ENCODE measurements at places on chromosomes 3 and 15.

GRCh38 chr3:71502066-71502625 is 81.4 kb downstream of the FOXP1 start:
- DNase-seq: peak; percentile 49

DNA sequence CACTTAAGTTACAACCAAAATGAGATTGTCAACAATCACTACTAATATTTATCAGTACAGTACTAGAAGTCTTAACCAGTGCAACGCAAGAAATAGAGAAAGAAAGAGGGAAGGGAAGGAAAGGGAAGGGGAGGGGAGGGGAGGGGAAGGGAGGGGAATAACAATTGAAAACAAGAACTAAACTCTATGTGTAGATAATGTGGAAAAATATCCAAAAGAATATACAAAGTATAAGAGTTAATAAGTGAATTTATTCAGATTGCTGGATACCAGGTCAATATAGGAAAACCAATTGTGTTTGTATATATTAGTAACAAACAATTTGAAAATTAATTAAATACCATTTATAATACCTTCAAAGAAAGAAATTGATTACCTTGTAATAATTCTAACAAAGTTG is 10.7 kb downstream of the ATP13A5 start:
- DNase-seq: no peak

GRCh38 chr15:94478763-94479162 is 247.4 kb downstream of the MCTP2 start:
- DNase-seq: peak; percentile 18

GRCh38 chr3:83670416-83670815 is 1288.4 kb upstream of the CADM2 start:
- no peak for DNase-seq

DNA sequence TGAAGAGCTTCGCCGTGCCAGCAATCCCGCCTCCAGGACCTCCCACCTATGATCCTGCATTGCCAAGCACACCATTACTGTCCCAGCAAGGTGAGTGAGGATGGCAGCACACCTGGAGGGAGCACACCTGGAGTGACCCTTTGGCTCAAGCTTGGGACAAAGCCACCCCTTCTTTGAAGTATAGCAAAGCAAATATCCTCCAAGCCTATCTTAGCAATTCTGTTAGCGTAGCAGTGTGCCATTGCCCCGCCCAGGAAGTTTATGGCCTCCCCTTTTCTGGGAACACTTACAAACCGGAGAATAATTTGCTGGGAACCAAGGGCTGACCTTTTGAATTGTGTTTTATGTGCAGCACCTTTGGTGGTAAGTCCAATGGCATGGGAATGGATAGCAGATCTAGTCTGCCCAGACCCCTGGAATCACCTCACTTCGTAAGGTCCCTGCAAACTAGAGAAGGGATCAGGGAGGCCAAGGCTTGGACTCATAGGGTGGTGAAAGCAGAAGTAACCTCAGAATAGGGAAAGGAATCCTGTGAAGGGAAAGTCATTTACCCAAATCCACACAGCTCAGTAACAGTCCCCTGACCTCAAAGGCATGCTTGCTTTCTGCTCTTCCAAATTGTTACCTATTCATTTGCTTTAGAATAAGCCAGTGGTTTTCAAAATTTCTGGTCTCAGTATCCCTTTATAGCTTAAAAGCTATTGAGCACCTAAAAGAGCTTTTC is 70.1 kb downstream of the HCN4 start:
- DNase-seq: no peak

GRCh38 chr3:72658466-72659100 is 189.7 kb downstream of the SHQ1 start:
- DNase-seq: no peak

GRCh38 chr3:59809016-59809415 is 759.2 kb upstream of the CFAP20DC start:
- DNase-seq: no peak

- DNase-seq: no peak
These were observed at the start of gene P2RY14 for GRCh38 chr3:151278230-151278629. Gene P2RY14, minus strand, starts transcription at chr3:151278542. Its CDS starts 64,226 bp downstream, at chr3:151214316.

DNA sequence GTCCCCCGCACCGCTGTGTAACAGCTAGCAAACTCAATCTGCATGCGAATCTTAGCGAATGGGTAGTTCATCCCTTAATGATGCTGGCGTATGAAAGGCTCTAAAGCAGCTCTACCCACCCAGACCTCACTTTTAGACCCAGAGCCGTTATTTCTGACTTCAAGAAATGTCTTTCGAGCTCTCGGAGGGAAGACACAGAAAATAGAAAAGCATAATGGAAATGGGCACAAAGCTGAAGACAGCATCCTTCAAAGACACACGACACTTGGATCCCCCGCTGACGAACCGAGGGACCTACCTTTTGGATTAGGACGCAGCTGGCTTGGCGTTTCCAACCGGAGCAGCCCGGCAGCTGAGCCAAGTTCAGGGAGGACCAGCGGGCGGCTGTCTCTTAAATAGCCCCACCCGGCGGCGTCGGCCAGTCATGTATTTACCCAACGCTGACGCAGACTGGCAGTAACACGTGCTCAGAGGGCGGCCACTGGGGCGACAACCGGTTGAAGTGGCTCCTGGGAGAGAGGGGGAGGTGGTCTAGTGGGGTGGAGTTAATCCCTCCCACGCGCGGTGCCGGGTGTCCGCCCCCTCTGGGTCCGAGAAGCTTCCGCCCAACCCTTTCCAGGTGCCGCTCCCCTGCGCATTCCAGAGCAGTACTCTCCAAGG is 1.5 kb downstream of the CCK start:
- no peak for DNase-seq

- no peak for DNase-seq
These were observed 54.9 kb downstream of the TRIM71 start for GRCh38 chr3:32872487-32873382.

DNA sequence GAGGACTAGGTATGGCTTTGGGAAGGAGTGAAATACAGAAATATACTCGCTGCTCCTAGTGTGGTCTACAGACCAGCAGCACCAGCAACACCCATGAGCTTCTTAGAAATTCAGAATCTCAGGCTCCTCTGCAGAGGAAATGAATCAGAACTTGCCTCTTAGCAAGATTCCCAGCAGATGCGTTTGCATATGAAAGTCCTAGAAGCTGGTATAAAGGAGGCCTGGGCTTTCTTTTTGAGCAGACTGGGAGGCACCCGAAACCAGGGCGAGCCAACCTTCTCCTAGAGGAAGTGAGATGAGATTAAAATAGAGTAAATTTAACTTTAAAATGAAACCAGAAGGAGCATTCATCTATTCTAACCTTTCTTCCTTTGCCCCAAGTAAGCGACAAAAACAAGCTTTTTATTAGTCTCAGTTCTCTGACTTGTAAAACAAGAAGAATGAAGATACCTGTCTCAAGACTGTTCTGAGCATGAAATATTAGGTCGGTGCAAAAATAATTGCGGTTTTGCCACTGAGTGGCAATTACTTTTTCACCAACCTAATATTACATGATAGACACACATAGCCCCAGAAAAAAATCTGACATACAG is 140.0 kb downstream of the PDZRN3 start:
- no peak for DNase-seq

DNA sequence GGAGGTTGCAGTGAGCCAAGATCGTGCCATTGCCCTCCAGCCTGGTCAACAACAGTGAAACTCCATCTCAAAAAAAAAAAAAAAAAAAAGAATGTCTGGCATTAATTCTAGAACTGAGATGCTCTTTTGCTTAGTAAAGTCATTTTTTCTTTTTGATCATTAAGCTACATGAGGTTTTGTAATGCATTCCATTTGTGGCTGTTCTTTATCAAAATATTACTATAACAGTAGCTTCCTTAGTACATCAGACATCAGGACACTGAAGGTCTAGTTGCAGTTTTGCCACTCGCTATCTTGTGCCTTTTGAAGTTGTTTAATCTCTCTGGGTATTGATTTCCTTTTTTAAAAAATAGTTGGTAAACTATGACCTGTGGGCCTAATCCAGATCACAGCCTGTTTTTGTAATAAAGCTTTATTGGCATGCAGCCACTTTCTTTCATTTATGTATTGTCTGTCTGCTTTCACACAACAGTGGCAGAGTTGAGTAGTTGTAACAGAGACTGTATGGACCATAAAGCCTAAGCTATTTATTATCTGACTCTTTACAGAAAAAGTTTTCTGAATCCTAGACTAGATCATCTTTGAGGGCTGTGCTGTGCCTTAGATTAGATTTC is 76.6 kb downstream of the SLC25A26 start:
- no peak for DNase-seq

Measured in glutamatergic neuron (in vitro differentiated cells).